ENCODE measurements at places on chromosomes 6 and 20. TPM values are rescaled to one million over a fixed set of nuclear protein-coding genes. Genes with fewer than 3 reads are reported as not detected.

Gene CYB5R4
- polyA plus RNA-seq = 19.5 TPM

Gene PRRT1
- 4.6 TPM for polyA plus RNA-seq

Gene DUSP15
- 31.7 TPM for polyA plus RNA-seq

Gene STMND1
- polyA plus RNA-seq = not detected

Gene HAO1
- not detected for polyA plus RNA-seq

Gene EBF4
- 30.3 TPM for polyA plus RNA-seq

Gene PSORS1C1
- 6.8 TPM for polyA plus RNA-seq

Gene RCAN2
- 137 TPM for polyA plus RNA-seq

Gene MUC22
- polyA plus RNA-seq = not detected

Gene AARS2
- 4.4 TPM for polyA plus RNA-seq

Gene WFDC12
- polyA plus RNA-seq = not detected

Gene CLPSL1
- polyA plus RNA-seq = not detected

Gene PROCR
- 45.0 TPM for polyA plus RNA-seq

Gene BHLHE23
- polyA plus RNA-seq = not detected

Gene AIF1
- 38.2 TPM for polyA plus RNA-seq

Gene SRMS
- polyA plus RNA-seq = not detected

Gene RTF2
- polyA plus RNA-seq = 95.9 TPM

Gene ARHGAP40
- not detected for polyA plus RNA-seq

Gene TFAP2D
- polyA plus RNA-seq = not detected

Gene TREM1
- polyA plus RNA-seq = 6.5 TPM

Gene KCNK5
- polyA plus RNA-seq = not detected

Gene TRIM40
- polyA plus RNA-seq = not detected

Gene ZSCAN12
- 3.3 TPM for polyA plus RNA-seq

Gene RIPOR3
- polyA plus RNA-seq = 1.1 TPM

Gene CYP39A1
- 0.63 TPM for polyA plus RNA-seq

Gene FOXP4
- 9.1 TPM for polyA plus RNA-seq

Gene PPP1R14C
- 2.8 TPM for polyA plus RNA-seq

Gene DUSP22
- polyA plus RNA-seq = 23.0 TPM

Gene RSPH4A
- polyA plus RNA-seq = not detected

Gene CTAGE9
- polyA plus RNA-seq = not detected

Gene SLC26A8
- not detected for polyA plus RNA-seq

Gene CNBD2
- polyA plus RNA-seq = 6.8 TPM

Gene THBS2
- 378 TPM for polyA plus RNA-seq

Gene ZNF311
- polyA plus RNA-seq = 0.75 TPM

Gene PPIL6
- polyA plus RNA-seq = 1.8 TPM

Gene TRAM2
- 22.6 TPM for polyA plus RNA-seq

Gene MLN
- polyA plus RNA-seq = not detected

Gene GNAS-AS1
- not detected for polyA plus RNA-seq

Measured in aorta (tissue), 5 donors.